ENCODE measurements at places on chromosomes 13 and 19. TPM values are rescaled to one million over a fixed set of nuclear protein-coding genes. Genes with fewer than 3 reads are reported as not detected.

- no peak for DNase-seq
These were observed 28.6 kb downstream of the CNFN start for GRCh38 chr19:42361545-42361910.

Gene CALR3
- polyA plus RNA-seq, result not detected

Gene CGB3
- polyA plus RNA-seq, result not detected

GRCh38 chr13:90443268-90443667, 904.2 kb upstream of the MIR17HG start:
- no peak for DNase-seq

DNA sequence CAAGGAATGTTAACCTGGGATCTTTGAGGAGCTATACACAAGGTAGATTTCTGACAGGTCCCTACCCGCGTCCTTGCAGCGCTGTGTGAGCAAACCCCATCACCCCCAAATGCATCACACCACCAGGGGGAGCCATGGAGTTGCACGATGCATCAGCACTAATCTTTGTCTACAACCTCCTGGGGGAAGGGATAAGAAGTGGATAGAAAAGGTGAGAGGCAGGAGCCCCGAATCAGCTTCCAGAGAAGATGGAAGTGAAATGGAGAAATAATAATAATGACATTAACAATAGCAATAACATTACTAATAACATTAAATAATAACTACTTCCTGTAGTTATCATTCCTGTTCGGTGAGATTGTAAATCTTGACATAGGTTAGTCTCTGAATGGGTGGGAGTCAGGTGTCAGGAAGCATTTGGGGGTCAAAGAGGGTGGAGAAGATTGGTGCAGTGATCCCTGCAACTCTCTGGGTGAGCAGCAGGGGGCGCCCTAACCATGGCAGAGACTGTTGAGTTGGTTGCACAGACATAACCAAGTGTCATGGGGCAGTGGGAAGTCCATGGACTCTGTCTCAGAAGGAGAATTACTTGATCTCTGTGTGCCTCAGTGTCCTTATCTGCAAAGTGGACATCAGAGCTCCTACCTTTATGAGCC, 16.5 kb downstream of the SIGLEC7 start:
- DNase-seq, result no peak

DNA sequence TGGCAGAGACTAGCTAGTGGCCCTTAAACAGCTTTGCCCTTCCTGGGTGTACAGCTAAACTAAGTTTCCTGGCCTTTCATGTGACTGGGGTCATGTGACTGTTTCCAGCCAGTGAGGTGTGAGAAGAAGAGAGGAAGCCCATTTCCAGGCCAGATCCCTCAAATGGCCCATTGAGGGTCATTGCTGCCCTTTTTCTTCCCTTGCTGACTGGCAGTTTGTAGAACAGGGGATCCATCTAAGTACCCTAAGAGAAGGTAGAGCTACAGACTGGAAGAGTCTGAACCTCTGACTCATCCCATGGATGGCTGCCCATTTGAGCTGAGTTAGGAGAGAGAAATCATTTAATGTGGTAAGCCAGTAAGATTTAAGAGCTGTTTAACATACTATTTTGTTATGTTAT, 2.8 kb downstream of the SWSAP1 start:
- DNase-seq, result peak; percentile 76

- DNase-seq, result no peak
These were observed 204.5 kb upstream of the ATXN8OS start for GRCh38 chr13:69903081-69903480.

Gene CEACAM3
- polyA plus RNA-seq, result not detected

Gene GPX4
- 627 TPM for polyA plus RNA-seq

DNA sequence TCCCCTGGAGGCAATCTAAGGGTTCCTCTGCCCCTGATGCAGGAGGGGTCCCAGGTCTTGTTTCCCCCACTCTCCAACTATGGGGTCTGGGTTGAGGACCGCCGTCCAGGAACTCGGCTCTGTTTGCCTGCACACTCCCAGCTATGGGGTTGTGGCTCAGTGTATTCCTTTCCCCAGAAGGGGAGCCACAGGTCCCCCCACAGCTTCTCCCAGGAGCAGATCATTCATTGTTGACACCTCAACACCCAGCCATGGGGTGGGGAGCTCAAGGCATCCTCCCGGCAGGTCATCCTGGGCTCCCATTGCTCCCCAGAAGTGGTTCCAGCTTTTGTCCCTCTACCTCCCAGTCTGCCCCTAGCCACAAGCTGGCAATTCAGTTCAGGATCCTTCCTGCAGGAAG, 975 bp downstream of the ZNF358 start:
- DNase-seq, result no peak

Gene ZNF813
- 1.7 TPM for polyA plus RNA-seq

Gene KCTD4
- 0.09 TPM for polyA plus RNA-seq

DNA sequence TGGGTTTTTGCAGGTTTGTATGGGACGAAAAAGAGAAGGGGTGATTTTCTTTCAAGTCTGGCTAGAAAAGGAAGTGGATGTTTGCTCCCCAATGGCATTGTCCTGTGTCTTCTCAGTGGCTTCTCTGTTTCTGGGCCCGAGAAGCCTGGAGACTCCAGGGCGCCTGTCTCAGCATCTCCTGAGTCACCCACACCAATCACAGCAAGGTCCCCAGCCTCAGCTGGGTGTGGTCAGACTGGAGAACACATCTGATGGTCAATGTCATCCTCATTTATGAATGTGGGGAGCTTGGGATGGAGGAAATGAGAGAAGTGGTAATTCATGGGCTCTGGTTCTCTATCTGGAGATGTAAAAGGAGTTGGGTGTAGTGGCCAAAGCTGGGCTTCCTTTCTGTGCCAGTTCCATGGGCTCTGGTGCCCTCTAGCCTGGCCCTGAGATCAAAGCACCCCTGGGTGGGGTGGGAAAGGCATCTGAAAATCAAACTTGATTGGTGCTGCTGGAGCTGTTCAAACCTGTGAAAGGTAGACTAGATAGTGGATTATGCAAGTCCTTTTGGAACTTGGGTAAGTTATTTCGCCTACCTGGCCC, 13.4 kb downstream of the RASL11A start:
- DNase-seq, result no peak

Gene INSR
- polyA plus RNA-seq, result 2.9 TPM

GRCh38 chr19:44602081-44602480, 11.3 kb upstream of the IGSF23 start:
- DNase-seq, result no peak

- DNase-seq, result no peak
These were observed 112.5 kb upstream of the KL start for GRCh38 chr13:32903720-32904119.

DNA sequence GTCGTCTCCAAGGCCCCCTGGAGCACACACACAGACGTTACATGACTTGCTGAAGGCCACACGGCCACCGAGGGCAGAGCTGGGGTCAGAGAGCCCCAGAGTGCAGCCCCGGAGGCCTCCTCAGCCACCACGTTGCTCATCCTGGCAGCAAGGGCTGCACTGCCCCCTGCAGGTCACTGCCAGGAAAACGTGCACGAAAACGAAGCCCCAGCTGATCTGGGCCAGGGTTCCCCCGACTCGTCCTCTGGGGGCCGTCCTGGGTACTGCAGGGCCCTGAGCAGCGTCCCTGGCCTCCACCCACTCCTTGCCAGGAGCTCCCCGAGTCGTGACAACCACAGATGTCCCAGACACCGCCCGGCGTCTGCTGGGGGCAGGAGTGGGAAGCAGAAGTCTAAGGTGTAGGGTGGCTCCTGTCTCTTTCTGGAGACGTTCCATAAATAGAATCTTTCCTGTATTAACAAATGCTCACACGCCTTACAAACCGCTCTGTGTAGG, 3.4 kb downstream of the TPGS1 start:
- peak; percentile 60 for DNase-seq

Gene B3GNT3
- not detected for polyA plus RNA-seq

- no peak for DNase-seq
These were observed 55.4 kb upstream of the MTIF3 start for GRCh38 chr13:27505792-27506191.

GRCh38 chr19:17074634-17075034, 618 bp downstream of the HAUS8 start:
- no peak for DNase-seq

Gene TMIGD2
- not detected for polyA plus RNA-seq

DNA sequence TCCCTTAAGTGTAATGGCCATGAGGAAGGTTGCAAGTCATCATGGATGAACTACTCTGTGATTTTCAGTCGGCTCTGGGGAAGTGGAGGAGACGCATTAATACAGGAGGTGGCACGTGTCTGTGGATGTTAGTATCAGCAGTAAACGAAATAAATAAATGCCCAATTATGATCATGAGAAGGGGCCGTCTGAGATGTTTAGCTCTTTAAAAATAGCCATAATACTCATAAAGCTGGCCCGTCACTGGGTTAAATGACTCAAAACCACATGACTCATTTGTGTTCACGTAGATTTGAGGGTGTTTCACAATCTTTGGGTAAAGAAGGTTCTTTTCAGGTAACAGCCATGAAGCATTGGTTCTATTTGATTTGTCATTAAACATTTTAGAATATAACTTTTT, 620.6 kb downstream of the GPC6 start:
- peak; percentile 42 for DNase-seq

Gene SOX1
- not detected for polyA plus RNA-seq

Gene TLE6
- polyA plus RNA-seq, result 0.51 TPM

GRCh38 chr19:33690378-33691029, 68.8 kb downstream of the CHST8 start:
- DNase-seq, result no peak

Gene NLRP11
- not detected for polyA plus RNA-seq

Gene ZNF486
- 3.8 TPM for polyA plus RNA-seq

- no peak for DNase-seq
These were observed 3.3 kb downstream of the OR10H1 start for GRCh38 chr19:15812060-15812722.

Gene ZNF616
- polyA plus RNA-seq, result 5.5 TPM
